Fibroblast of lung (primary cell): ENCODE measurements at places on chromosomes 7 and 10. TPM values are rescaled to one million over a fixed set of nuclear protein-coding genes. Genes with fewer than 3 reads are reported as not detected.

The SFRP5 gene
- not detected in 2 replicates for total RNA-seq

The CALML5 gene
- total RNA-seq = not detected in 2 replicates

The UTF1 gene
- total RNA-seq = not detected in 2 replicates

The BICC1 gene
- total RNA-seq = 62.7 and 64.7 TPM in 2 replicates

The ATOH7 gene
- under 0.01 TPM in 1 of 2 replicates, not detected in the other for total RNA-seq

The TMEM273 gene
- total RNA-seq = 0.26 TPM in 1 of 2 replicates, not detected in the other
